Cerebellar nuclear complex (tissue), 1 donor: ENCODE measurements at places on chromosomes 1 and 21.

- no peak for DNase-seq
Measured at GRCh38 chr1:178607718-178608408, 95.0 kb downstream of the TEX35 start.

DNA sequence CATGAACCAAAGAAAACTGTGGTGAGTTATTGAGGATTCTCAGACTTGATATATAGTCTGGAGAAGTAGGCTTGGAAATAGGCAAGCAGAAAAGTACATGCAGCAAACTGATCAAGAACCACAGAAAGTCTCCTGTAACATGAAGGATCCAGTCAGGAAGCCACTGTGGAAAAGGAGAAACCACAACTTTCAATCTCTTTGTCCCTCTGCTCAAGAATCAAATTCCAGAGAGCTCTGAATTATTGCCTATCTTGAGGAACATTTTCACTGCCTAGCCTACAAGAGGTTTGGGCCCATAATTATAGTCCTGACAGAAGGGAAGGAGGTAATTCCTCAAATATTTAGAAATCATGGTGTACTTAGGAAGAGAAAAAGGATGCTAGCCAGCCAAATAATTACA, 43.0 kb upstream of the ADAMTS1 start:
- DNase-seq = no peak

GRCh38 chr1:21265644-21266043, 24.6 kb downstream of the ECE1 start:
- no peak for DNase-seq

- no peak for DNase-seq
Measured at GRCh38 chr1:197439708-197440280, 171.7 kb downstream of the CRB1 start.

- no peak for DNase-seq
Measured at GRCh38 chr1:24754229-24754628, 9.0 kb downstream of the CLIC4 start.

DNA sequence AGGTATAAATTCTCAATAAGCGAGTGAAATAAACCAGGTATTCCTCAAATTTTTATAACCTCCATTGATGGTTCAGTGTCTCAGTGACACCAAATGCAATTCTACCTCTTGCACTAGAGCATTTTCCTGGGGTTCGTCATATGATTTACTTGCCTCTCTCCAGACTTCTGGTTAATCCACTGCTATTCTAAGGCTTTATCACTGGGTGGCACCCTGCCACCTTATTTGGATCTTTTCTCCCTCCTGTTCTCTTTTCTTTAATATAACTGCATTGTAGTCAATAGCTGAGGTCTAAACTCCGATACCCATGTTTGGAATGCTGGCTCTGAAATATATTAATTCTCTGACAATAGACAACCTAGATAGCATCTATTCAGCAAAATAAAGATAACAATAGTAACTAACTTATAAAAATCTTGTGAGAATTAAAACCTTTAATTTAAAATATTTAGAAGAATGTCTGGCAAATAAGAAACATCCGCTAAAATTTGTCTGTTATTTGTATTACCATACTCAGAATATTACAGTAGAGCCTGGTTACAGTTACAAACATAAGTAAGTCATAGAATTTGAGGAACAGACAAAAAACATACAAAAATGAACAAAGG, 436.4 kb downstream of the PLA2G4A start:
- DNase-seq = peak; percentile 61

- DNase-seq = no peak
Measured at GRCh38 chr1:236509647-236510401, 14.0 kb upstream of the LGALS8 start.

DNA sequence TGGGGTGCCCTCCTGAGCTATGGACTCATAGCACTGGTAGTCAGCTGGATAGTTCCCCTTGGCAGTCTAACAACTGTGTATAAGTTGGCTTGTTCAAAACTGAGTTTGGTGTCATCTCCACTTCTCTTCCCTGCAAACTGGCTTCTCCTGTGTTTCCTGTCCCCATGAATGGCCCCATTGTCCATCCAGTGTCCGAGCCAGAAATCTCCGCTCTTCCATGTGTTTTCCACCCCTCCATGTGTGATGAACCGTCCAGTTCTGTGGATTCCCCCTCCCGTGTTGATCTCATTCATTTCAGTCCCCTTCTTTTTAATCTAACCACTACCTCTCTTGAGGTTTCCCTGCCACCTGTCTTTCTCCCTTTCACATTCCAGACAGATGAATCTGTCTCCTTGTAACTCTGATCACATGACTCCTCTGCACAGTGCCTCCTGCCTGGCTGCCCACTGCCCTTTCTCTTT, 195.7 kb downstream of the ROR1 start:
- no peak for DNase-seq

GRCh38 chr1:207470927-207471326, 16.8 kb downstream of the CR2 start:
- DNase-seq = no peak

DNA sequence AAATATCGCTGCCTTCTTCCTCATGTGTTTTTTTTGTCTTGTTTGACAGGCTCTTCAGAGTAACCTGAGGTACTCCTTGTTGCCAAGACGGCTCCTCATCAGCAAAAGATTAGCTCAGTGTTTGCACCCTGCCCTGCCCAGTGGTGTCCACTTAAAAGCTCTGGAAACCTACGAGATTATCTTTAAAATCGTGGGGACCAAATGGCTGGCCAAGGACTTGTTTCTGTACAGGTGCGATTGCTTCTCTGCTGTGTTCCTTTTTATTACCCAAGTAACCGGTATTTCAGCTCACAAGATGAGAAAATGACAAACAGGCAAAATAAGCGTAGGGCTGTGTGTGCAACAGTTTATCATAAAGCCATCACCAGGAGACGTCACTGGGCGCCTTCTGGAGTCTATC, 42.4 kb downstream of the DOP1B start:
- DNase-seq = no peak

GRCh38 chr1:181101581-181102226, 13.2 kb downstream of the IER5 start:
- no peak for DNase-seq

GRCh38 chr1:220151454-220151853, 57.5 kb downstream of the IARS2 start:
- no peak for DNase-seq

- no peak for DNase-seq
Measured at GRCh38 chr21:46159841-46160656, 4.7 kb upstream of the FTCD start.

- DNase-seq = no peak
Measured at GRCh38 chr1:27873671-27874384, 1.5 kb downstream of the THEMIS2 start.

DNA sequence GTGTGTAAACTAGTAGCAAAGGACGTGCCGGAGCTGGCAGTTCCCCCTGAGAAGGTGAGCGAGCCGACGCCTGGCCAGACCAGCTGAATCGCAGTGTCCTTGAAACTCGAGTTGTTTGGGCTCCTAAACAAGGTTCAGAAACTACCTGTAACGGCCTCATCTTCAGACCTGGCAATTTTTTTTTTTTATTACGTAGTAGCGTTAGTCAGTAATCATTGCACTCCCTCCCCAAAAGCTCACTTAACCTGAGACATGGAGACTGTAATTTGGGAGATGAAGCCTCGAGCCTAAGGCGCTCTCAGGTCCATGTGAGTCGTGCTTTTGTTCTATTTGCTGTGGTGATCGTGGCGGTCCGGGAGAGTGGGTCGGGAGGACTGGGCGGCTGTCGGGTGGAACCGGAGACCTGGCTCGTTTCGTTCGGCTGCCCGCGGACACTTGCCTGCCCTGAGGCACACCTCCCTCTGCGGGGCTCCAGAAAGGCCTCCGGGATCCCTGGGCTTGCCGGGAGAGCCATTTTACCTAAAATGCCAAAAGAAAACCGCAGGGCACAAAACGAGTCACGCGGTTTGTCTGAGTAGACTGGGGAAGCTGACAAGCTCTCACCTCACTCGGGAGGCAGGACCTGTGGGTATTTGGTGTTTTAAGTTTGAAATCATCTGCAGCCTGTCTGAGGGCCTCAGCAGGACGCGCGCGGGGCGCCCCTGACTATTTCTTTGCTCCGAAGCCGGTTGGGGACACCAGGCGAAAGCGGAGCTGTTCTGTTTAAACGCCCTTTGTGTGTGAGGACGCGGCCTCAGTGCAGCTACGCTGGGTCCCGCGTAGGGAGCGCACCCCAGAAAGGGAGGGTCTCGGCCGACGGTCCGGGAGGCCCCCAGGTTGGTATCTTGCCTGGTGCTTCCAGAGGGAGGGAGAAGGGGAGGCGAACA, 722 bp downstream of the LHX8 start:
- DNase-seq = no peak

DNA sequence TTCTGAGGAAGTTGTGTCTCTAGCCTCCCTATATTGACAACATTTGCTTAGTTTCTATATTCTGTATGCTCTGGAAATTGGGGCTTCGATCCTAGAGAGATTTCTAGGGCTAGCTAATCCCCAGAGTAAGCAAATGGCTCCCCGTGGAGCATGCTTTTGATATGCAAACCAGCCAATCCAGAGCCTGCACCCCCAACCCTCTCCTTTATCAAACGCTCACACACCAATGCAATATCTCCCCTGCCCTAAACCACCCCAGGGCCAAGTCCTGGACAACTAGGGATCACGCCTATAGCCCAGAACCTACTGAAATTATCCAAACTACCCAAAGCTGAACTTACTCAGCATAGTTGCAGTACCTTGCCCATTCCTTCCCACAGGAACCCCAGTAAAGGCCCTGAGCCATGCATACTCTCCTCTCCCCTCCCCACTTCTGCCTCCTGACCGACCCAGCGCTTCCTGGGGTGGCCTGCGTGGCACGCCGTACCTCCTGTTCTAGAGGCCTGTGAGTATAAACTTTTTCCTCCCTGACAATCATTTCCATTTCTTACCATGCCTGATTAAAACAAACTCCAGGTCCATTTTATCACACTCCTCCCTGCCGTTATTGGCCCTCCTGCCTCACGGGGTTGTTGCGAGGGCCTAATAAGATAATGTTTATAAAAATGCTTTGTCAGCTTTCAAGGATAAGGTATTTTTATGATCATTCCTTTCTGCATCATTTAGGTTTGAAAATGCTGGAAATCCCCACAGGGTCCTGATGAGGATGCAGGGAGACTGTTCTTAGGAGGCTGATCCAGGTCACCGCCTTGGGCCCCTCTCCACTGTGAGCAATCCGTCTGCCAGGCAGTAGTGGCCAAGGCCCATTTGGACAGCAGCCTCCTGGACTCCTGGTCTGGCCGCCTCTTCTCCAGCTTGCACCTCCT, 102.7 kb downstream of the TENT5C start:
- peak; percentile 46 for DNase-seq

DNA sequence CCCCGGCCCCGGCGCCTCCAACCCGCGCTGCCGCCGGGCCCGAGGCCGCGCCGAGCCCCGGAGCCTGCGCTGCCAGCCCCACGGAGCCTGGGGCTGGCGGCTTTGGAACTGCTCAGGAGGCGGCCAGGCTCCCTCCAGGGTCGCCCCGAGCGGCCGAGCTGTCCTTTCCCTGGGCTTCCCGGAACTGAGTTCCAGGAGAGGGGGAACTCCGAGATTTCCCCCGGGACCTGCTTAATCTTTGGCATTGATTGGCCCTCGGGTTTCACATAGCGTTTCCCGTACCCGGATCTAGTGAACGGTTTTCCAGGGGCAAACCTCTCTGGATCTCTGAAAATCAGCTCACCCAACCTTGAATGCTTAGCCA, 504 bp downstream of the H6PD start:
- DNase-seq = no peak

GRCh38 chr1:234709473-234710228, 99.7 kb upstream of the IRF2BP2 start:
- DNase-seq = no peak

DNA sequence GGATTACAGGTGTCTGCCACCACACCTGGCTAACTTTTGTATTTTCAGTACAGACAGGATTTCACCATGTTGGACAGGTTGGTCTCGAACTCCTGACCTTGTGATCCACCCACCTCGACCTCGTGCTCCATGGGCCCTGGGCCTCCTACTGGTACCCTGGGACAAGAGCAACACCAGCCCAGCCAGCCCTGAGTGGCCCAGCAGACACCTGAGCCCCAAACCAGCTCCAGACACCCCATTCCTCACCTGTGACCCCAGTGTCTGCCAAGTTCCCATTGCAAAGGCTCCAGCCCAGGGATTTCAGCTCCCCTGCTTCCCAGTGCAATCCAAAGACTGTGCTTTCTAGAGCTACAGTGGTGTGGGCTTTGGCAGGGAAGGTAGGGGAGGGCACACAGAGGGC, 14.6 kb downstream of the MEF2D start:
- DNase-seq = no peak

GRCh38 chr21:38797470-38797869, 8.3 kb upstream of the ETS2 start:
- DNase-seq = no peak

DNA sequence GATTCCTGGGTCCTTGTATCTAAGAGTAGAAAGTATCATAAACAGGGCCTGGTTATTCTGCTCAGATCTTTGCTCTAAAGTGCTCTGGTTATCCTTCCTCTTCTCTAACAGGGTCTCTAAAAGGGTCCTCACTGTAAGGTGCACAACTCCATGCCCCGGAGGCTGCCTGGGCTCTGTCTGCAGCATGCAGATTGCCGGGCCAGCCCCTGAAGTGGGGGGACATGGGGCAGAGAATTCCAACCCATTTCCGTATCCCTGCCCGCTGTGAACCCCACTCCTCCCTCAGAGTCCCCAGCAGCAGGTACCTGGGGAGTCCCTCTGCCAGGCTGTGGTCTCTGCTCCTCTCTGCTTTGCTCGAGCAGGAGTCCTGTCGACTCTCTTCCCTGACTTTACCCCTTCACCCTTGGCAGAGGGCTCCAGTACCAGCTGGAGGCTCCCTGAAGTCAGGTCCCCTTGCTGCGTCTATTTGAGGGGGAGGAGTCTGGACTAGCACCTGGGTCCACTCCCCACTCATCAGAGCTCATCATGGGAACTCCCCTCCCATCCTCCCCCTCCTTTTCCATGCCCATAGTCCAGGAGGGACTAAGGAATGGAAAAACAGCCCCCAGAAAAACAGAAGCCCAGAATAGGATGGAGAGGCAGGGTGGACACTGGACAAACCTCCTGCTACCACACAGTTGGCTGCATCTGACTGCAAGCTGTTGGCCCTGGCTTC, 12.1 kb downstream of the BLACAT1 start:
- DNase-seq = peak; percentile 48

- no peak for DNase-seq
Measured at GRCh38 chr1:41711581-41711980, 207.1 kb downstream of the HIVEP3 start.

- DNase-seq = no peak
Measured at GRCh38 chr1:1048765-1049164, 25.3 kb downstream of the RNF223 start.

GRCh38 chr1:116332451-116332850, 40.6 kb upstream of the ATP1A1 start:
- no peak for DNase-seq

- DNase-seq = no peak
Measured at GRCh38 chr1:72557446-72558049, 275.2 kb upstream of the NEGR1 start.

- DNase-seq = no peak
Measured at GRCh38 chr1:110706621-110707020, 31.9 kb upstream of the KCNA3 start.

- no peak for DNase-seq
Measured at GRCh38 chr1:210237981-210238380, 5.4 kb downstream of the SERTAD4 start.

- DNase-seq = no peak
Measured at GRCh38 chr1:55015731-55016620, 17.2 kb downstream of the BSND start.
